ENCODE measurements at places on chromosomes 1 and 21.

- no peak for DNase-seq
Observed at GRCh38 chr1:11529763-11530730, 51.1 kb downstream of the DISP3 start.

- DNase-seq = no peak
Observed at GRCh38 chr1:102098536-102098935, 101.8 kb upstream of the OLFM3 start.

DNA sequence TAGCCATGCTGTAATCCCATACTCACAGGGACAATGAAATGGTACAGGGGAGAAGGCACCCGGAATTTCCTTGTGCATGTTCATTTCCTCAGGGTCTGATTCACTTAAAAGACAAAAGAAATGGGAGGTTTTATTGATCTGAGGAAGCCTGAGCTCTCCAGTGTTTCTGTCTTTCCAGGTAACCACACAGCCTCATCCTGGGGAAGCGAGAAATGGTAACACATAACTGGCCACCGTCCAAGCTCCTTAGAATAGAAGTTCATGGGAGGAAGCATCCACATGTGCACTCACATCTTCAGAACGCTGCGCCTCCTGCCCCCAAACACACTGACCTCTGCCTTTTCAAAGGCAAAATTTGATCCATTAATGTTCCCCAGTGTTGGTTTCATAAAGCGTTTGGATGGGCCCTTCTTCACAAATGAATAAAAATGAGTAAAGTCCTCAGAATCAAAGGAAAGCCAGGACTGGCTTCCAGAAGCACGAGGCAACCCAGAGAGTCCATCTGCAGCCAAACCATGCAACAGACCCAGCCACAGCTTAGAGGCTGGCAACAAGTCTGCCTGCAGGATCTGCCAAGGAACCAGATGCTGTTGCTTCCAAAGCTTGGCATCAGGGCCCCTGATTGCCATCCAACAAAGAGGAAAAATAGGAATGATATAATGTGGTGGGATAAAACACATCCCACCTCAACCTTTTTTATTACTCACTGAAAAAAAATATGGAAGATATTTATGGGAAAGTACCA, 120.3 kb downstream of the ZBTB18 start:
- DNase-seq = no peak

DNA sequence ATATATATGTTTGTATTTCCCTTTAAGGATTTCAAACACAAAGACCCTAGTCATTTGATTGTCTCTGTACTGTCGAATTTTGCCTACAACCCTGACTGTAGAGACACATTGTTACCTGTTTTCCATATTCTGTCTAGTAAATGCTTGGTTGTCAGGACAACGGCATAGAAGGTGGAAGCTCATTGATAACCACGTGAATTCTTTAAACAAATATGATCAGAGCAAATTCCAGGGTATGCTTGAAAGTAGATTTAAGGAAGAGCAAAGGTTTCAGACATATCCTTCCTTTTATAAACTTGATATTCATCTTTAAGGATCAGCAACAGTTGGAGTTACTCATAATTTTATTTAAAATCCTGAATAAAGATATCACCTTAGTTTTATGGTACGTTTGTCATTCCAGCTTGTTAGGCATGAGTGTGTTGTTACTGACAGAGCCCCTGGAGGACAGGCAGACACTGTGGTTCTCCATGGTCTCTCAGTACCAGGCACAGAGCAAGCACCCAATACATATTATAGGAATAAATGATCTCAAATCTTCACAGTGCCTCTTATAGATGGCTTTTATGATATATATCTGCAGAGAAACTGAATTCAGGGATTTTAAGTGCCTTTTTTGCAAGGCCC, 203.2 kb downstream of the FGGY start:
- no peak for DNase-seq

- DNase-seq = no peak
Observed at GRCh38 chr1:41714638-41715389, 203.9 kb downstream of the HIVEP3 start.

GRCh38 chr1:150429805-150430204, 57.4 kb upstream of the TARS2 start:
- no peak for DNase-seq

- no peak for DNase-seq
Observed at GRCh38 chr1:19495799-19496526, 10.6 kb upstream of the CAPZB start.

DNA sequence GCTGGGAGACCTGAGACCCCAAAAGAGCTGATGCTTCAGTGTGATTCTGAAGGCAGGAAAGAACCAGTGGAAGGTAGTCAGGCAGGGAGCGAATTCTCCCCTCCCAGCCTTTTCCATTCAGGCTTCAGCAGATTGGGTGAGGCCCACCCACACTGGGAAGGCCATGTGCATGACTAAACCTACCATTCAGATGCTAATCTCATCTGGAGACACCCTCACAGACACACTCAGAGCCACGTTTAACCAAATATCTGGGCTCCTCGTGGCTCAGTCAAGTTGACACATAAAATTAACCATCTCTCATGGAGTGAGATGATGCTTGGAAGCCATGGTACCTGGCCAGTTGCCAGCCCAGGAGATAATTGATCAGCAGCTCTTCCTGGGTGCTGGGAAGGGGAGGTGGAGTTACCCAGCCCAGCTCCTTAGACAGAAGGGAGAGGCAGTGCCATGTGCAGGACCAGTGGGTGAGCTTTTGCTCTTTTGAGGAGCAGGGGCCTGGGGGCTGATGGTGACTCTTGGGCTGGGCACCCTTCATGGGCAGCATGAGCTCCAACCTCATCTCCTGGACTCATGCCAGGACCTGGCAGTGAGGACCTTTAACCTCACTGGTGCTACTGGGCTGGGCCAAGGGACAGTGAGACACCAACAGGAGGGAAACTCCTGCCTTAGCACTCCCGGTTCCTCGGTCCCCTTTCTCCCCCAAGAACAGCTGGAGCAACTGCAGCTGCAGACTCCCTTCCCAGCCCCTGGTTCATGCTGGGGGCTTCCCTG, 89.0 kb upstream of the ACTL8 start:
- no peak for DNase-seq

DNA sequence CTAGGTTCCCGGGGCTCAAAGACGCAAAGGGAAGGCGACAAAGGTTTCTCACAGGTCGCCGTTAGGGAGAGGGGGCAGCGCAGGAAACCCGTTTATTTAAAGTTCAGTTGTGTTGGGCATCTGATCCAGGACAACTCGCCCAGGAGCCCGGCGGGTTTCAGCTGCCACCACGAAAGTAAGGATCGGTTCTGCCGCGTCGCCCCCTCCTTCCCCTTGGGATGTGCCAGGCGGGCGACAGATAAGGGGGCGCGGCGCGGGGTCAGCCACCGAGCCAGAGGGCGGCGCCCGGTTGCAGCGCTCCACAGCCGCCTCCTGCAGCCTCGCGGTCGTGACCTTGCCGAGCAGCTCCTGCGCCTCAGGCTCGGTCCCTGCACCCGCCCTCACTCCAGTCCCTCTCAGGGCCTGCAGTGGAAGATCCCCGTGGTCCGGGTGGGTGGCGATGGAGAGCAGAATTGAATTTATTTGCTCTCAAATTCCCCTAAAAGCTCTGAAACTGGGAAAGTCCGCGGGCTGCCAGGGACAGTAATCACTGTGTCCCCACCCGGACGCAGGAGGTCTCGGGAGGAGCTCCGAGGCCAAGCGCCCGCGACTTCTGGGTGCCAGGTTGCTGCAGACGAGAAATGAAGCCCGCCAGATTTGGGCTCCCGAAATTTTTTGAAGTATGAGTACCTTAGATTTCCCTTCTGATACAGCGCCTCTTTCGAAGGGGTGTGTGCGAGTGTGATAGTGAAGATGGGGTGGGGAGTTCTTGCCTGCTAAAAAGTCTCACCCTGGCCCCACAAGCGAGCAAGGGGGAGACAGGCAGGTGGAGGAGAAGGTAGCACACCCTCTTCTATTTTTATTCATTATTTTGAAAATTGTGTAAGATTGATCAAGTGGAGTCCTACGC, 28.4 kb upstream of the NFIA start:
- DNase-seq = no peak

Data from stimulated activated CD4-positive, alpha-beta T cell treated with anti-CD3 and anti-CD28 coated beads, Interleukin-2, amount 100 ng/mL, for 4 hours (primary cell).